Liver (tissue), 10 donors: ENCODE measurements at places on chromosomes 7 and 10.

DNA sequence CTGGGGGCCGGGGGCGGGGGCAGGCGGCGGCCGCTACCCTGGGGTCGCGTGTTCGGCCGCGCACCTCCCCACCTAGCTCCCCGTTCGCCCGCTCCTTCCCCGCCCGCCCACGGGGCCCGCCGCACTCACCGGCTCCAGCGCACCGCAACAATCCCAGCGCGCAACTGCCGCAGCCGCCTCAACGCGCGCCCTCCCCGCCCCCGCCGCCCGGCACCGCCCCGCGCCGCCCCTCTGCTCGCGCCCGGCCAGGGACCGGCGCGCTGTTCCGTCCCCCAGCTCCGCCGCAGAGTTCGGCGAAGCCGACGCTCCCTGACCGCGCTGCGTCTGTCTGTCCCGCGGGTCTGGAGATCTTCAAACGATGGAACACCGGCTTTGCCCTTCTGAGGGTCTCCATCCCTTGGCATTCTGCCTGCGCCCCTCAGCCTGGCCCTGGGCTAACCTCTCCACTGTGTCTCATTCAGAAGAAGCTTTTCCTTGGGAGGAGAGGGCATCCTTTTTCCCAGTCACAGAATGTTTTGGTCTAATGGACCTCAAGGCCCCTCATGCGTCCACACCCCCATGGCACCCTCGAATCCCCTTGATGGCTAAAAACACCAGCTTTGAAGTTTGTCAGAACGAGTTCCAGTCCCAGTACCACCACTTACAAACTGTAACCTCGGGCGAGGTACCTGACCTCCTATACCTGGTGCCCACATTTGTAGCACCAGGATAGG lies at the start of gene NT5C2:
Gene NT5C2 (minus strand): TSS at position 166 of the 713 bp plus-strand sequence. CDS start 18,314 bp downstream, outside the sequence.
- peak; percentile 80 for DNase-seq

- no peak for DNase-seq
Observed at GRCh38 chr7:115748123-115748738, 282.3 kb downstream of the TFEC start.

DNA sequence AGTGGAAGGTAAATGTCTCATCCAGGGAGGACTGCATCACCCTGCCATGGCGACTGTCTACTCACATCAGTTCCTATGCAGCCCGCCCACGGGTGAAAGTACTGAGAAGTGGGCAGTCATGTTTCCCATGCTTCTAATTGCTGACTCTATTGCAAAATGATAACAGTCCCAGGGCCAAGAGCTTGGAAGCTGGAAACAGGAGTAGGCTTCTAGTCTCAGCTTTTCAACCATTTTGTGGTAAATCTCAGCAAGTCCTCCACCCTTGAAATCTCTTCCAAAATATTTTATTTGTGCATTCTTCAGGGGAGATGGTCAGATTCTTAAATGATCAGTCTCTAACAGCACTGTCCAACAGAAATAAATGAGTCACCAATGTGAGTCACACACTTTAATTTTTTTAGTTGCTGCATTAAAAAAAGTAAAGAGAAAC lies 48.1 kb upstream of the TARP start:
- no peak for DNase-seq

- peak; percentile 25 for DNase-seq
Observed at GRCh38 chr10:131728286-131729228, 172.3 kb upstream of the PPP2R2D start.

- no peak for DNase-seq
Observed at GRCh38 chr10:114791768-114792167, 29.8 kb upstream of the FHIP2A start.

GRCh38 chr10:11535346-11535959 lies 76.0 kb downstream of the USP6NL start:
- no peak for DNase-seq

- DNase-seq: peak; percentile 76
Observed at GRCh38 chr10:102644646-102645387, 538 bp downstream of the TRIM8 start.

DNA sequence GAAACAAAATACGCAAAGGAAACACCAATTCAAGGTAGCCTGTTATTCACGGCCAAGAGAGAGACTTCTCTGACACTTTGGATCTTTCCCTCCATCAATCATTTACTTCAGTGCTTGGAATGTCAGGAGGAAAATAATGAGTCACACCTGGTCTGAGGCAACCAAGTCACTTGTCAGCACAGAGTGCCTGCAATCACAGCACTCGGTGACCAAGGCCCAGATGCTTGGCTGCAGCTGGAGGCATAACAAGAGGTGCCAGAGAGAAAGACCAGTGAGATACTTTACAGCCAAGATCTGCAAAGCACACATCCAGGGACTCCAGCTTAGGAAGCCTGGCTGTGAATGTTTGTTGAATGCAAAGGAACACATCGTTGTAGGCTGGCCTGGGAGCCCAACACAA lies 33.9 kb downstream of the ASB13 start:
- no peak for DNase-seq

- DNase-seq: no peak
Observed at GRCh38 chr7:31253532-31253931, 87.0 kb downstream of the NEUROD6 start.

- DNase-seq: no peak
Observed at GRCh38 chr7:120842121-120842621, 15.8 kb downstream of the TSPAN12 start.

DNA sequence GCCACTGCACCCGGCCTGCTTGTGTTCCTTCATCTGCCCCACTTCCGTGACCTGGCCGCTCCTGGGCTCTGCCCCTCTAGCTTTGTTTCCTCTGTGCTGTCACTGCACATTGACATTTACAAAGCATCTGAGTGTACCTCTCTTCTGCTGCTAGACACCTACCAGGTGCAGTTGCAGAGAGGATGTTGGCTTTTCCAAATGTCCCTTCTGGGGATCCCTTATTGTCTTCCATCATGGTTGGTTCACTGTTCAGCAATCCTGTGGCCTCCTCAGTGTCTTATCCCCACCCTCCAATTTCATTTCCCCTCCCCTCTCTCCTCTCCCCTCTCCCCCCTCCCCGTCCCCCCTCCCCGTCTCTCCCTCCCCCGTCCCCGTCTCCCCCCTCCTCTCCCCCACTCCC lies 13.8 kb downstream of the VWA2 start:
- DNase-seq: no peak

DNA sequence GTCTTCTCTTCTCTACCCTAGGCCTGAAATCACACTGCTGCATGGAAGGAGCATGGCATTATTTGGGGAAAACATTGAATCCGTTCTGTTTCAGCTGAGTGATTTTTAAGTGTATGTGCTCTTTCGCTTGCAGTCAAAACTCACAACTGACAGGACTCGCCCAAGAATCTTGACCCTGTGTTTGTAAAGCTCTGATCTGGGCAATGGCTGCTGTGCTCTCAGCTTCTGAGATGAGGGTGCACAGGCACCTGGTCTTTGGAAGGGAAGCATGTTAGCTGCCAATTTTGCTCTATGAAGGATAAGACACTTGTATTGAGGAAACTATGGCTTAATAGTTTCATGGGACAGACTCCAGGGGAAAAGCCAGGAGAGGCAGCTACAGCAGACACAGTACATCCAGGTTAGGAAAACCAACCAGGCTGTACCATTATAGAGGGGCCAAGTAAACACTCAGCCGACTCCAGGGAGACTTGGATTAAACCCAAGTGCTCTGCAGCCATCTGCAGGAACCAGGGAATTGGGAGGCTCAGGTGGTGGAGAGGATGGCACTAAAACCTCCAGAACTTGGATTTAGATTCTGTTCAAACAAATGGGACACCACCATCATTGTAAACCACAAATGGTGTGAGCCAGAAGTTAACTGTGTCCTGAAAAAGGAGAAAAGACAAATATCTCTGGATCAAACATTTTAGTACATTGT lies 43.3 kb downstream of the LYZL1 start:
- DNase-seq: no peak
